ENCODE measurements at places on chromosomes 7 and 10.

- no peaks in the 10 kb centered on the region for H3K27me3 ChIP-seq
- no peak overlapping the region for H3K4me3 ChIP-seq
- peaks cover 2% of the 10 kb centered on the region for H3K36me3 ChIP-seq
- DNase-seq, result no peak
- H3K27ac ChIP-seq, result no peak overlapping the region
- H3K4me1 ChIP-seq, result no peaks in the 10 kb centered on the region
Measured at GRCh38 chr7:152095771-152096170, 70.3 kb downstream of the GALNT11 start.

- DNase-seq, result no peak
- no peak overlapping the region for H3K4me3 ChIP-seq
- no peaks in the 10 kb centered on the region for H3K36me3 ChIP-seq
- H3K27ac ChIP-seq, result no peak overlapping the region
- no peaks in the 10 kb centered on the region for H3K27me3 ChIP-seq
- no peaks in the 10 kb centered on the region for H3K4me1 ChIP-seq
Measured at GRCh38 chr7:151552352-151553028, 32.8 kb upstream of the RHEB start.

GRCh38 chr7:34160261-34160752 lies 255.0 kb downstream of the BMPER start:
- H3K27ac ChIP-seq, result no peak overlapping the region
- H3K4me3 ChIP-seq, result no peak overlapping the region
- no peaks in the 10 kb centered on the region for H3K4me1 ChIP-seq
- no peaks in the 10 kb centered on the region for H3K27me3 ChIP-seq
- DNase-seq, result no peak
- no peaks in the 10 kb centered on the region for H3K36me3 ChIP-seq

GRCh38 chr10:3904419-3904960 lies 119.5 kb upstream of the KLF6 start:
- no peaks in the 10 kb centered on the region for H3K4me1 ChIP-seq
- no peak overlapping the region for H3K4me3 ChIP-seq
- H3K36me3 ChIP-seq, result no peaks in the 10 kb centered on the region
- DNase-seq, result no peak
- H3K27me3 ChIP-seq, result no peaks in the 10 kb centered on the region

- H3K4me1 ChIP-seq, result no peaks in the 10 kb centered on the region
- no peaks in the 10 kb centered on the region for H3K36me3 ChIP-seq
- H3K27ac ChIP-seq, result no peak overlapping the region
- no peaks in the 10 kb centered on the region for H3K27me3 ChIP-seq
- H3K4me3 ChIP-seq, result no peak overlapping the region
Measured at GRCh38 chr10:114603948-114604347, 54.1 kb downstream of the ABLIM1 start.

- no peak overlapping the region for H3K4me3 ChIP-seq
- H3K36me3 ChIP-seq, result no peaks in the 10 kb centered on the region
- H3K27me3 ChIP-seq, result no peaks in the 10 kb centered on the region
- no peak for DNase-seq
Measured at GRCh38 chr7:14871880-14872279, 30.7 kb downstream of the DGKB start.

- H3K4me3 ChIP-seq, result peak overlapping the region; percentile 95
- peak overlapping the region; percentile 97 for H3K27ac ChIP-seq
- H3K36me3 ChIP-seq, result no peaks in the 10 kb centered on the region
- DNase-seq, result no peak
Measured at GRCh38 chr7:2354939-2355704, 495 bp downstream of the EIF3B start.

DNA sequence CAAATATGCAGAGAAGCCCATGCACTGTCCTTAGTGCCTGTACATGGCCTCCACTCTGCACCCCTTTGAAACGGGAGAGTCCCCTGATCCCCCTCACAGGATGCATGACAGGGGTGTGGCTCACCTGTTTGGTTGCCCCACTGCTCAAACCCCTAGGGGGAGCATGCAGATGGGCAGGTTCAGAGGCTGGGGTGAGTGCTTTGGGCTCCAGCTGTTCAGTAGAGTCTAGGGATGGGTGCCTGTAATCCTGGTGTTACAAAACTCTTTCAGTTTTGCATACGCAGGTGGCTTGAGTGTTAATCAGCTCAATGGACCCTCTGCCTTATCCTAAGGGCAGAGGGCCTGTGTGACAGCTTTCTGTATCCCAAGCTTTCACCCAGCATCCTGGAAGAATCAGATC lies 7.8 kb upstream of the SFTPA1 start:
- DNase-seq, result peak; percentile 12
- H3K4me3 ChIP-seq, result no peak overlapping the region
- H3K36me3 ChIP-seq, result no peaks in the 10 kb centered on the region
- H3K27ac ChIP-seq, result no peak overlapping the region
- H3K27me3 ChIP-seq, result no peaks in the 10 kb centered on the region

Measured in Peyer's patch (tissue), 4 donors.